ENCODE measurements at places on chromosomes 2 and 18. TPM values are rescaled to one million over a fixed set of nuclear protein-coding genes. Genes with fewer than 3 reads are reported as not detected.
A peak's percentile ranks its signal among the peaks of the same experiment; 100 is the strongest.

Gene COL4A4
- 0.01 TPM for polyA plus RNA-seq

GRCh38 chr2:164015328-164016123, 279.7 kb upstream of the FIGN start:
- H3K4me1 ChIP-seq: no peaks in the 10 kb centered on the region
- H3K4me3 ChIP-seq: no peak overlapping the region
- H3K27me3 ChIP-seq: no peaks in the 10 kb centered on the region
- H3K36me3 ChIP-seq: no peaks in the 10 kb centered on the region
- DNase-seq: no peak
- no peak overlapping the region for H3K27ac ChIP-seq

DNA sequence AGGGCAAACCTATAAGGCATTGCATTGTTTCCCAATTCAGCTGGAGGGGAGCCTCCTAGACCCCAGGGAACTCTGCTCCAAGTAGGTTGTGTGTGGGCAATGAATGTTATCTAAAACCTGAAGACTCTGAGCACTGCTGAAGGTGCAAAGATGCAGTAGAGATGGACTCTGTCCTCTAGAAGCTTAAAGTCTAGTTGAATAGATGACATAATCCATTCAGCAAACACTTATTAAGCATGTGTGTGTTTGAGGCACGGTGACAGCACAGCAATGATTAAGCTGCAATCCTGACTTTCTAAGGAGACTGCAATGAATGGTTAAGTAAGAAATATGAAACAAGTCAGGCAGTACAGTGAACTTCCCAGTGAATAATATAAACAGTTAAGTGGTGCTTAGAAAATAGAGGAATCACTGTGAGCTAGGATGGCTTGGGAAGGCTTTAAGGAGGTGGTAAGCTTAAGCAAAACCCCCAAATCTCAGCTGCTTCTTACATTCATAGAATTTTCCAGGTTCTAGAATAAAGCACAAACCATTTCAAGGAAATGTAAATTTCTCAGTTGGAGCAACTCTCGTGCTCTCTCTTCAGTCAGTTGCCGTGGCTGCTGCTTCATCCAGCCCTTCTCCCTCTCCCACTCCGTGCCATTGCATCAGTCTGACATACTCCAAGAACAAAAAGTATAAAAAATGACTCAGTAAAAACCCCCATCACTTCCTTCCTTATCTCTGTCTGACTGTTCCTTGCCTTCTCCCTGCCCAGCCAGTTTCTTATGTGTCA, 19.1 kb downstream of the MXD1 start:
- H3K4me3 ChIP-seq: peak overlapping the region; percentile 64
- DNase-seq: peak; percentile 85
- H3K27ac ChIP-seq: peak overlapping the region; percentile 44
- H3K36me3 ChIP-seq: peaks cover 51% of the 10 kb centered on the region
- H3K27me3 ChIP-seq: no peaks in the 10 kb centered on the region

GRCh38 chr18:62883937-62884735, 168.8 kb downstream of the PHLPP1 start:
- H3K4me1 ChIP-seq: no peaks in the 10 kb centered on the region
- no peak overlapping the region for H3K4me3 ChIP-seq
- DNase-seq: no peak
- no peaks in the 10 kb centered on the region for H3K36me3 ChIP-seq

DNA sequence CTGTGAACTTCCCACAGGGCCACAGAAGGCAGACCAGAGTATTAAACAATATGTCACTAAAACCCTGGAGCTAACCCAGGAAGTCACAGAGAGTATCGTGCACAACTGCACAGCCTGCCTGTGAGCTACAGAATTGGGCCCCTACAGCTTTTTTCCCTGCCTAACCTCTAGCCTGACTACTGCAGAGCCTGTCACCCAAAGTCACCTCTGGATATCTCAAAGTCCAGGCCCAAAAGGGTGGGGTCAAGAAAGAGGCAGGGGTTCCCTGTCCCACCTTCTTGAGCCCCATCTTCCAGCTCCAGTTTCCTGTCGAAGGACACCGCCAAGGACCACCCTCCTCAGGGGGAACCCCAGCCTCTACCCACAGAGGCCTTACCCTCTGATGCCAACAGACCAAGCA, 13.5 kb downstream of the GAD1 start:
- no peak overlapping the region for H3K27ac ChIP-seq
- H3K4me1 ChIP-seq: no peaks in the 10 kb centered on the region
- H3K4me3 ChIP-seq: no peak overlapping the region

GRCh38 chr2:23656597-23656973, 270.3 kb downstream of the ATAD2B start:
- no peak for DNase-seq
- H3K27ac ChIP-seq: no peak overlapping the region
- no peaks in the 10 kb centered on the region for H3K27me3 ChIP-seq
- H3K4me1 ChIP-seq: peaks cover 5% of the 10 kb centered on the region

DNA sequence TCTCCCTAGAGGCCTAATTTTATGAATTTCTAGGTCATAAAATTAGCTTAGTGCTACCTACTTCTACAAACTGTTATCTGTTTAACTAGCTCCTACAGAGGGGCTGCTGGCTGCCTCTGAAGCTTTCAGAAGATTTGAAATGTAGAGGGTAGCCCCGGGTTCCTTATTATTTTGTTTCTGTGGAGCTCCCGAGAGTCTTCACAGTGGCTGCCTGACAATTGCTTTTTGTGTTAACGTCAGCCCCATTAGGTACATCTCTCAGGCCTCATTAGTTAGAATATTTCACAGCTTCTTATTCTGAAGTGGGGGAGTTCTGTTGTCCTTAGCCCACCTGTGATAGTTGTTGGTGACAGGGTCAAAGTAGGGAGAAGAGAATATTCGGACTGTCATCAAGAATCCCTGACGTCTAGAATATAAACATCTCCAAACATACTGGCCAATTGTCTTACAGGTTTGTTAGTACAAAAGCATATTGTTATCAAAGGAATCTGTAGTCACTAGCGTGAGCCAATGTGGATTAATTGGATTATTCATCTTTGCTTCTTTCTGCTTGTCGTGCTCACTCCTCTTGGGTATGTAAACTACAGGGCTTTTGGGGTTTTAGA, 77.5 kb downstream of the DIS3L2 start:
- no peak overlapping the region for H3K4me3 ChIP-seq
- H3K4me1 ChIP-seq: no peaks in the 10 kb centered on the region
- DNase-seq: no peak

- H3K36me3 ChIP-seq: peaks cover 7% of the 10 kb centered on the region
- H3K4me3 ChIP-seq: no peak overlapping the region
- DNase-seq: no peak
- H3K4me1 ChIP-seq: no peaks in the 10 kb centered on the region
- no peaks in the 10 kb centered on the region for H3K27me3 ChIP-seq
- no peak overlapping the region for H3K27ac ChIP-seq
Observed at GRCh38 chr2:74109551-74109950, 38.2 kb downstream of the BOLA3 start.

Measured in CD14-positive monocyte (primary cell).